Hypothalamus (tissue), 51 donors: ENCODE measurements at places on chromosomes 6 and 20.

- no peak for DNase-seq
Measured at GRCh38 chr6:37548067-37548674, 48.5 kb upstream of the CCDC167 start.

- DNase-seq, result no peak
Measured at GRCh38 chr20:12927489-12927888, 81.3 kb upstream of the SPTLC3 start.

- DNase-seq, result no peak
Measured at GRCh38 chr6:50555982-50556381, 157.3 kb upstream of the TFAP2D start.

DNA sequence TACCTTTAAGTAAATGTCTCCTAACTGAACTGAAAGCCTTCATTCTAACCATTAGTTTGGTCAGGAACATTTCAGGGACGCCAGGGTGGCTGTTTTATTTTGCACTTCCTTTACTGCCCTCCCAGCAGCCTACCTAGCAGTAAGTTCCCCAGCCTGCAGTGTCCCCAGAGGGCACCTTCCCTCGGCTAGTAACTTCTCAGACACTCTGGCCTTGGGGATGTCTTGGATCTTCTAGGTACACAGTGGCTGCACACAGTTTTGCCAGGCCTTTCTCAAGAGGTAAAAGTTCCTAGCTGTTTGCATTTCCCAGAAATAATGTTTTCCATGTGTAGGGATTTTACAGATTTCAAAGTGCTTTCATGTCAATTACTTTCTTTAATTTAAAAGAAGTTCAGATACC, 378 bp upstream of the LAMA2 start:
- DNase-seq, result no peak

DNA sequence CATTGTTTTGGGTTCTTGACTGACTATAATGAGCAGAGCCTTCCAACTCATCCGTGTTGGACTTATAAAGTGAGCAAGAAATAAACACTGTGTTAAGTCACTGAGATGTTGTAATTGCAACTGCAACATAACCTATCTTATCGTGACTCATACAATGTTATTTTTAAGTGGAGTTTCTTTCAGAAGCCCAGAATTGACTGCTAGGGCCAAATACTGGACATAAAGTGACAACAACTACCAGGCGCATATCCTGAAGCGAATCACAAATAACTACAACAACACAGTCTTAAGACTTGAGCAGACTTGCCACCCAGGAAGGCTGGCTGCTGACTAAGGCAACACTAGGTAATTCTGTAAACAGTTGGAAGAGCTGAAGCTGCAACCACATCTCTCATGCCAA, 326.6 kb downstream of the COL12A1 start:
- DNase-seq, result no peak

- DNase-seq, result no peak
Measured at GRCh38 chr6:140230282-140230681, 855.8 kb upstream of the CITED2 start.
